ENCODE measurements at places on chromosomes 3 and 15.

- DNase-seq: no peak
These were observed 33.5 kb downstream of the TKT start for GRCh38 chr3:53222183-53222901.

DNA sequence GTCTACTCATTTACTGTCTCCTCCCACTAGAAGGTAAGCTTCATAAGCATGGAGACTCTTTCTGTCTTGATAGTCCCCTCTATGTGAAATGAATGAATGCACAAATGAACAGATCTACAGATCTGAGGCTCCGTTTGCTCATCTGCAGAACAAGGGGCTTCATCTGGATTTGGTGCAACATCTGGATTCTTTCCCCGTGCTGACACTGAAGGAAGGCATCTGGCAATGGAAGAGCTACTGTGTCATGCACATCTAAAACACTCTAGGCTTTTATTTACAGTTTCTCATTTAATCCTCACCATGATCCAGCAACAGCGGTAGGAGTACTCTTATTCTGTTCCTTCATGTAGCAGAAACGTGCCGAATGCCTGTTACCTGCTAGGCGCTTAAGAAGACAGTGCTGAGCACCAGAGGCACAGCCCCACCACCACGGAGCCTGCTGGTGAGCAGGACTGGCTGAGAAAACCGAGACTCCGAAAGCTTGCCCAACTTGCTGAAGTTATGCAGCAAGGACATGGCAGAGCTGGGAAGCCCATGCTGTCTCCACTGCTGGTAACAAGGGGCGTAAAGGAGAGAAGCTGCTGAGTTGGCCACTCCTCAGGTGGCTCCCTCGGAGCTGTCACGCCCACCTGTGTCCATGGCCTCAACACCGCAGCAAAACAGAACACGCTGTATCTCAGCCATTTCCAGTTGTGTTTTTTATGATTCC is 31.1 kb downstream of the LSM3 start:
- no peak for DNase-seq

DNA sequence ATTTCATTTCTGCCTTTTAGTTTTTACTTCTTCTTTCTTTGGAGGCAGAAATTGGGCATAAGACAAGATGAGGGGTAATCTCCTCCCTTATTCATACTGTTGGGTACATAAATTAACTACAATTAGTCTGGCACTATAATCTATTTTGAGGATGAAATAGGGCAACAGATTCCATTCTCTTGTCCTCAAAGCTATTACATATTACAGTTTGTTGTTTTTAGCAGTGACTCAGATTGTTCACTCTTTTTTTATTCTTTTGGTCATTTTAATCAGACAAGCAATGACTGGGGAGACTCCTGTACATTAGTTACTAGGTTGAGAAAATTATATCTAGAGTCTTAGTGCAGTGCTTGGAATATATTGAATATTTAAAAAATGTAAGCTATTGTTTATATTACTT is 556.0 kb downstream of the OTOL1 start:
- DNase-seq: no peak

DNA sequence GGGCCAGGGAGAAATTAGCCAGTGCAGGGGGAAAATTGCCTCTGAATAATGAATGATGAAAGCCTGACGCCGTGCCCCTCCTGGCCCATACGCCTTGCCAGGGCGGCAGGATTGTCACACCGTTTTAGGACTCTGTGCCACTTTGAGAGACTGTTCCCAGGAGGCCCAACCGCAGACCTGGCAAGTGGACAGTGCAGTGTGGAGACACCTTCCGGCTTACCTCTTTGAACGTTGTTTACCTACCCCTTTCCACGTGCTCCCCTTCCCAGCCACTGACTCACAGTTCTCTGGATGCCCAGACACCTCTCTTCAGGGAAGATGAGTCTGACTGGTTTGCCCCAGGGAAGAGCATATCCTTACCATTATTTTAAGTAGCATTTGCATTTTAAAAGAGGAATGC is 84.0 kb upstream of the PXYLP1 start:
- DNase-seq: no peak

Data from CD4-positive, alpha-beta T cell treated with Interleukin-10 for 1 hour (primary cell).